ENCODE measurements at places on chromosomes 4 and X. TPM values are rescaled to one million over a fixed set of nuclear protein-coding genes. Genes with fewer than 3 reads are reported as not detected.

DNA sequence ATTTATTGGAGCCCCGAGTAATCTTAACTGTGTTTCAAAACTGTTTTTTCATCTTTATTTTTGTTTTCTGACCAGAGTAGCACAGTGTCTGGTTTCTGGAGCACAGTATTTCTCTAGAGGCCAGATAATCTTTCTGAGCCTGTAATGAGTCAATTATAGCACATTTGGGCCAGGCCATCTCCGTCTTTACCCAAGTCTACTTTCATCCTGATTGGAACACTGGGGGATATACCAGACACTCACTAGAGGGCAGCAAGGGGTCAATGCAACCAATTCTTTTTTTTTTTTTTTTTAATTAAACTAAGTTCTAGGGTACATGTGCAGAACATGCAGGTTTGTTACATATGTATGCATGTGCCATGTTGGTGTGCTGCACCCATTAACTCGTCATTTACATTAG, 282.0 kb downstream of the ARHGAP24 start:
- H3K27me3 ChIP-seq = no peaks in the 10 kb centered on the region
- no peak overlapping the region for H3K4me3 ChIP-seq
- peak; percentile 38 for DNase-seq

DNA sequence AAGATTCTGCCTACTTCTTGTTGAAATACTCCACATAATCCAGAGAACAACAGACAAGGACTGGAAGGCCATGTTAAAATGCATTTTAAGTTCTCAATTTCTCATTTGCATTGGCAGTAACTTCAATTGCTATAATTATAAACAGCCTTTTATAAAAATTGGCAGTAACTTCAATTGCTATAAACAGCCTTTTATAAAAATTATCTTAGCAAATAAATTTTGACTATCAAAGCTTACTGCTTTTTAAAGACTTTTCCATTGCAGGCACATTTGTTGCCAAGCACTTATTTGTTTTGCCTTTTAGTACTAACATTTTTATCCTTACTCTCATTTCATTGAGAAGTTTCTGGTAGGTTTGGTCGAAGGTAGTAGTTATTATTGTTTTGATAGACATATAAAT, 17.8 kb downstream of the SCFD2 start:
- H3K4me3 ChIP-seq = no peak overlapping the region
- H3K27ac ChIP-seq = no peak overlapping the region
- H3K4me1 ChIP-seq = no peaks in the 10 kb centered on the region
- DNase-seq = no peak
- H3K27me3 ChIP-seq = no peaks in the 10 kb centered on the region

DNA sequence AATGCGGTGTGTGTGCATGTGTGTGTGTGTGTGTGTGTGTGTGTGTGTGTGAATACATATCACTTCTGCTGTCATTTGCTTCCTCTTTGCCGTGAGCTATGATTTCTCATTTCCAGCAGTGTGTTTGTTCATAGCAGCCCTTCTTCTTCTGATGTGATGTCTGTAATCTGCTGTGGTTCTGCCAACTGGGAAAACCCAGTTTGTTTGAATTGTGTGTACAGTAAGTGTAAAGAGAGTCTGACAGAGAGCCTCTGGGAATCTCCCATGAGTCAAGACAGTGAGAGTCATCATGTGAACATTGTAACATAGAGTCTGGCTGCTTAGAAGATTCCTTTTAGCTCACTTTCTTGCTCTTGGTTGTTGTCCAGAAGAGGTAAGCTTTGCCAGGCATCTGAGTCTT, 8.4 kb upstream of the NWD2 start:
- H3K36me3 ChIP-seq = no peaks in the 10 kb centered on the region
- no peak for DNase-seq
- no peak overlapping the region for H3K27ac ChIP-seq
- no peaks in the 10 kb centered on the region for H3K4me1 ChIP-seq

GRCh38 chrX:13265111-13265510, 54.7 kb downstream of the ATXN3L start:
- no peaks in the 10 kb centered on the region for H3K27me3 ChIP-seq
- H3K4me3 ChIP-seq = no peak overlapping the region
- H3K27ac ChIP-seq = no peak overlapping the region
- DNase-seq = no peak
- no peaks in the 10 kb centered on the region for H3K4me1 ChIP-seq

DNA sequence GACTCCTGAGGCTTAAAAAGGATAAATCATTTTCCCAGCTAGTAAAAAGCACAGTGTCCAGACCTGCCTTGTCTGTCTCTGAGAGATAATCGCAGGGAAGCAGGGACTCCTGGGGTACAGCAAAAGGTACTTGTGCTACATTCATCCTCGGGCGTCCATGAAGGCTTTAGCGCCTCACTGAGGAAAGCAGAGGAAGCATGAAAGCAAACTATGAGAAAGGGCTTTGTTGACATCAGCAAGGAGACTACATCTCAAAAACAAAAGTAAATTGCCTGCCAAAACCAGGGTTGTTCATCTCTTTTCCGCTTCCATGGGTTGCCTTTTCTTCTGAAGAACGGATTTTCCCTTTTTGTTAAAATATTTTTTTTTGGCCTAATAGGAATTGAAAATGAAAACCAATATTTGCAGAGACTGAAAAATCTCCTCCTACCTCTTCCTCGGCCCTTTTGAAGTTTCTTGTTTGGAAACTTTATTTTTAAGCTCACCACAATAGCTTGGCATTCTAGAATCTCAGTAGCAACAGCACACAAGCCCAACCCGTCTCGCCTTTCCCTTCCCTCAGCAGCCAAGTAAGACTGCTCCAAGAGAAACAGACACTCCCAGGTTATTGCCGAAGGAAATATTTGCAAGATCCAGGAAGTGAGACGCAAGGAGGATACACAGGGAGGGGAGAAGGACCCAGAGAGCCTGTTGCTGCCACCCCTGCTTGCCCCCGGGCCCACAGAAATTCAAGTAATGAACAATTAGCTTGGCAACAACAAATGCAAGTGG, 148.3 kb upstream of the DGKK start:
- H3K4me3 ChIP-seq = no peak overlapping the region
- no peaks in the 10 kb centered on the region for H3K4me1 ChIP-seq
- no peaks in the 10 kb centered on the region for H3K36me3 ChIP-seq
- H3K27ac ChIP-seq = no peak overlapping the region

DNA sequence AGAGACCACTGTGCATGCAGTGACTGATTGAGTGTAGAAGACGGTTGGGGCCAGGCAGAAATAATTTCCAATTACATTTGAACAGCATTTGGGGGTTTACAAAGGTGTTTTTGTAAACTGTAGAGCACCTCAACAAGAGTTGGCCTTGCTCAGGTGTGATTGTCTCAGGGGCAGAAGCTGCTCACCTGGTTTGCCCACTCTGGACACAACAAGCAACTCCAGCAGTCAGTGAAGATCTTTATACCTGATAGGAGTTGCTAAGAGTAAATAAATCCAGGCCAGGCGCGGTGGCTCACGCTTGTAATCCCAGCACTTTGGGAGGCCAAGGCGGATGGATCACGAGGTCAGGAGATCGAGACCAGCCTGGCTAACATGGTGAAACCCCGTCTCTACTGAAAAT, 221.3 kb downstream of the RAB28 start:
- H3K4me1 ChIP-seq = no peaks in the 10 kb centered on the region
- no peaks in the 10 kb centered on the region for H3K36me3 ChIP-seq
- no peak overlapping the region for H3K4me3 ChIP-seq
- no peaks in the 10 kb centered on the region for H3K27me3 ChIP-seq
- DNase-seq = no peak
- H3K27ac ChIP-seq = no peak overlapping the region

DNA sequence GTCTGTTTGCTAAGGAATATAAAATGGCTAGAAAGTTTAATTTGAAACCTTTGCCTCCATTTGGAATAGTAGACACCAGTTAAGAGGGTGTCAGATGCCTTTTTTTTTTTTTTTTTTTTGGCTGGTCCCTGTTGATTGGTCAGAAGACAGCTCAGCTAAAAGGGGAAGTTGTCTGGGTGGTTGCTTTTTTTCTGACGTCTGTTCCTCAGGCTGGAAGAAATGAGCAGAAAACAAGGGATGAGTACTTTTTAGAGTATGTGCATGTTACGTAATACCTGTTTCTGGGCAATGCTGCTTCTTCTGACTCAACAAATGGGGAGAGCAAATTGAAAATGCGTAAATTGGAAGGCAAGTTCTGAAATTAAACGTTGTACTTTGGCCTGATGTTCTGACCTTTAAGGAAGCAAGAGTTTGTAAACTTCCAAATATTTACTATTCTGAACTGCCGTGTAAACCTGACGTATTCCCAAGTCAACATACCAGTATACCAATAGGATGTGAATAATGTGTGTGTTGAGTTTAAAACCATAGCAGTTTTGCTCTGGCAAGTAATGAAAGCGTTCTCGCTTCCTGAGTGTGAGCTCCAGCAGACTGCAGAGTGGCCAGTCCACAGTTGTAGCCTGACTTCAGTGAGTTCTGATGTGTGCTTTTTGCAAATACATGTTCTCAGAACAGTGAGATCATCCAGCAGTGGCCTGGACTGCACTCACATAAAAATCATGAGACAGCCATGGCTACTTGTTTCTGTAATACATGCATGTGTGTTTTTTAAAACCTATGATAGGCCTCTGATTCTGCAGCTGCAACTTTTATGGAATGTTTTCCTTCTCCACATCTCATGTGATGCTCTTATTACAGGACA, 1.7 kb downstream of the SAT1 start:
- H3K4me1 ChIP-seq = peaks cover 9% of the 10 kb centered on the region
- no peaks in the 10 kb centered on the region for H3K27me3 ChIP-seq
- peak overlapping the region; percentile 83 for H3K27ac ChIP-seq
- no peaks in the 10 kb centered on the region for H3K36me3 ChIP-seq
- no peak for DNase-seq
- peak overlapping the region; percentile 80 for H3K4me3 ChIP-seq

DNA sequence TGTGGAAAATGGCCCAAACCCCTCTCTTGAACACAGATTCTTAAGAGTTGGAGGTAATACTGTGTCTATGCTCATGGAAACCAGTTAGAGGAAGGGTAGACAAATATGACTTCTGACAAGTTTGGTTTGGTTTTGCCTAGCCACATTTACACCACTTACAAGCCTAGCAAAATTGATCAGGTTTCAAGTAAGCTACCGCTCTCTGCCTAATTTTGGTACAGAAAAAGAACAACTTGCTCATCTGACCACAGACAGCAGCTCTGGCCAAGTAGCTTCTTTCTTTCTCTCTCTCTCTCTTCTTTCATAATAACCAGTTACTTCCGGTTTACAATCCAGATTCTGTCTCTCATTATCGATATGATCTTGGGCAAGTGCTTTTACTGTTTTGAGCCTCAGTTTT, 260.0 kb downstream of the GLUD2 start:
- H3K27me3 ChIP-seq = no peaks in the 10 kb centered on the region
- DNase-seq = no peak
- no peaks in the 10 kb centered on the region for H3K4me1 ChIP-seq
- H3K27ac ChIP-seq = no peak overlapping the region
- no peaks in the 10 kb centered on the region for H3K36me3 ChIP-seq

The CXCL6 gene
- total RNA-seq = not detected

The MAOB gene
- 0.34 TPM for total RNA-seq

All from Caco-2 (cell line).